Hindlimb muscle (tissue), 1 donor: ENCODE measurements at places on chromosomes 5 and 9.

GRCh38 chr5:115907177-115907576, 55.1 kb upstream of the LVRN start:
- DNase-seq, result no peak

- DNase-seq, result no peak
Measured at GRCh38 chr5:5721881-5722280, 299.4 kb downstream of the ICE1 start.

GRCh38 chr5:76016258-76016657, 66.9 kb upstream of the SV2C start:
- DNase-seq, result no peak

- no peak for DNase-seq
Measured at GRCh38 chr9:84708400-84708799, 38.9 kb downstream of the NTRK2 start.

GRCh38 chr5:134511796-134512660, 13.4 kb upstream of the JADE2 start:
- DNase-seq, result no peak

GRCh38 chr9:114169952-114170770, 14.8 kb downstream of the COL27A1 start:
- DNase-seq, result peak; percentile 81

DNA sequence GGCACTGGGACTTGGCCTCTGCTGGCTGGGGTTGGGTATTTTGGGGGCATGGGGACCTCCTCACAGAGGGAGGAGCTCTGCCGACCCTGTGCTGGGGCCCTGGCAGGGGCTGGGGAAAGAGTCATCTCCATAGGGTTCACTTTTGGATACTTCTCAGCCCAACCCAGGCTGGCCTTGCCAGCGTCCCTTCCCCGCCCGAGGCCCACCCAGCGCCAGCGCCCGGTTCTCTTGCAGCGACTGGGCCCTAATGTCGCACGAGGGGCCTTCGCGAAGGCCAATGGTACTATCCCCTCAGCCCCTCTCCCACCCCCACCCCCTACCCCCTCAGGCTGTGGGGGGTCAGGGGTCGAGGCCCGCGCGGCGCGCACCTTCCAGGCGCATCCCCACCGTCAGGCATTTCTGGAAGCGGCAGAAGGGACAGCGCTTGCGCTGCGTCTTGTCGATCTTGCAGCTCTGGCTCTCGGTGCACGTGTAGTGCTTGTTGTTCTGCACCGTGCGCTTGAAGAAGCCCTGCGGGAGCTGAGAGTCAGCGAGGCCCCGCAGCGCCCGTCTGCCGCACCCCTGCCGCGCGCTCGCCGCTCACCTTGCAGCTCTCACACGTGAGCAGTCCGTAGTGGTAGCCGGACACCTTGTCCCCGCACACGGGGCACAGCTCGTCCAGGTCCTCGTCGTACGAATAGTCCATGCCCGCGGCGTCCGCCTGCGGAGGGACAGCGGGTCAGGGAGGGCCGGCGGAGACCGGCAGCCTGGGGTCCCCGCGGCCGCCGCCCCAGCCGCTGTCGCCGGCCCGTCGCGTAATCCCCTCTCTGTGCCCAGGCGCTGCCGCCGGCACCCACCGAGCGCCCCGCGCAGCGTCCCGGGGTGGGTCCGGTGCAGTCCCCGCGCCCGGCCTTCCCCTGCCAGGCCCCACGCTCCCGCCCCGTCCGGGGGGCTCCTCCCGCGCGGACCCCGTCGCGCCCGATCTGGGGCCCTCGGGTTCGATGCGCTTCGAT, 4.2 kb downstream of the NR5A1 start:
- DNase-seq, result no peak

- DNase-seq, result no peak
Measured at GRCh38 chr9:85569988-85570387, 171.8 kb downstream of the AGTPBP1 start.

DNA sequence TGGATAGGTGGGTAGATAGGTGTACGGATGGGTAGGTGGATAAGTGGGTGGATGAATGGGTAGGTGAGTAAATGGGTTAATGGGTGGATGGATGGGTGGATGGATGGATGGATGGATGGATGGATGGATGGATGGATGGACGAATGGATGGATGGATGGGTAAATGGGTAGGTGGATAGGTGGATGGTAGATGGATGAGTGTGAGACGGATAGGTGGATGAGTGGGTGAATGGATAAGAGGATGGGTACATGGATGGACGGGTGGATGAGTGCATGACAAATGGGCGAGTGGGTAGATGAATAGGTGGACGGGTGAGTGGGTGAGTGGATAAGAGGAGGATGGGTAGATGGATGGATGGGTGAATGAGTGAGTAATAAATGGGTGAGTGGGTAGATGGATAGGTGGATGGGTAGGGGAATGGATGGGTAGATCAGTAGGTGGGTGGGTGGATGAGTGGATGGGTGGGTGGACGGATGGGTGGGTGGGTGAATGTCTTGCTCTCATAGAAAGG, 179.2 kb downstream of the FGF18 start:
- DNase-seq, result no peak

- no peak for DNase-seq
Measured at GRCh38 chr5:148511810-148512347, 128.1 kb downstream of the FBXO38 start.

DNA sequence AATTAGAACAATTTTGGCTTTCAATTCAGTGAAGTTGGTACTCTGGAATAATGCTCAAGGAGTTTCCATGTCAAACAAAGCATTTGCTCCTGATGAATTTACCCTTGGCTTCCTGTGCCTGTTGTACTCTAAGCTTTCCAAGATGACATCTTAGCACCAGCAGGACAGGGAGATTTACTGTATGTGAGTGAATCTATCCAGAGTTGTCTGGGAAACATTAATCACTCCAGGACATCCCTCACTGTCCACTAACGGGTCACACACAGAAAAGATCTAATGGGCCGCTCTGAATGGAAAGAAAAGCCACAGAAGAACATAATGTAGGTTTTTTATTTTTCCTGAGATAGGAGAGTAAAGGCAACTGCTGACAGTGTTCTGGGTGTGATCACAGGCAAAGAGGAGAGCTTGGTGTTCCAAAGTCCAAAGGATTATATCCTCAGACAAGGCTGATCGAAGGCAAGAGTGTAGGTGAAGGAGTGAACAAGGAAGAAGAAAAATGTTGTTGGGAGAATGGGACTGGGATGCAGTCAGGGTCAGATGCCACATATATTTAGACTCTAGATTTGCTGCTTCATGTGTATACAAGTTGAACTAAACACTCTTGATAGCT, 167.7 kb upstream of the RPS23 start:
- no peak for DNase-seq

DNA sequence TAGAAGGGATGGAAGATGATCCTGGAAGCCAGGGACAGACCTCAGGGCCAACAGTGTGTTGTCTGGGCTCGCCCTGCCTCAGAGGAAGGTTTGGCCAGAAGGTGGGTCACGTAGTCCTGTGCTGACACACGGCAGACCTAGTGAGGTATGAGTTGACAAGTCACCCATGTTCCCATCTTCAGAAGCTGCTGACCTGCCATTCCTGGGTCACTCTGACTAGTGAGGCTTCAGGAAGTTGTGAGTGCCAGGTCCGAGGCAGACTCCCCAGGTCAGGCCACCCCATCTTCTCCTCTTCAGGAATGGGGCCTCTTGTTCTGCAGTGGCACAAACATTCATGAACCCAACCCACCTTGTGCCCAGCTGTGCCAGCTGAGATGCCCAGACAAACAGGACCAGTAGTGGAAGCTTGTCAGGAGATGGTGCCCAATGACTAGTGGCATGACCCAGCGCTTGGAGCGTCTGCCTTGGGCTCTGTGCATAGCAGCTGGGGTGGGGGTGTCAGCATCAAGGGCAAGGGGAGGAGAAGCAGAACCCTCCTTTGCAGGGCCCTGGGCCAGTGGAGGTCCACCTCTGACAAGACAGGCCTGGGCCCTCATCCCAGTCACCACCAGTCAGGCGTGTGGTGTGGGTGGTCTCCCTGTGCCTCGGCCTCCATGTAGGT, 16.8 kb upstream of the ANGPTL2 start:
- DNase-seq, result no peak

GRCh38 chr5:132260714-132261551, 3.4 kb downstream of the PDLIM4 start:
- no peak for DNase-seq

DNA sequence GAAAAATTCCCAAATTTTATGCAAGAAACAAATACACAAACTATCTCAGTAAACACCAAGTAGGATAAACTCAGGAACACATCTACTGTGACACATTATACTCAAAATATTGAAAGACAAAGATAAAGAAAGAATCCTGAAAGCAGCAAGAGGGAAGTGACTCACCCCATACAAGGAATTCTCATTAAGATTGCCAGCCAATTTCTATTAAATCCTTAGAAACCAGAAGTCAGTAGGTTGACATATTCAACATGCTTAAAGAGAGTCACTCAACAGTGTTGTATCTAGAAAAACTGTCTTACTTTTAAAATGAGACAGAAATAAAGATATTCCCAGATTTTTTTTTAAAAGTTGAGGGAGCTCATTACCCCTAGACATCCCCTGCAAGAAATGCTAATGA, 15.5 kb downstream of the SPATA31E1 start:
- DNase-seq, result no peak

GRCh38 chr5:1317921-1318565, 23.2 kb upstream of the TERT start:
- DNase-seq, result no peak

DNA sequence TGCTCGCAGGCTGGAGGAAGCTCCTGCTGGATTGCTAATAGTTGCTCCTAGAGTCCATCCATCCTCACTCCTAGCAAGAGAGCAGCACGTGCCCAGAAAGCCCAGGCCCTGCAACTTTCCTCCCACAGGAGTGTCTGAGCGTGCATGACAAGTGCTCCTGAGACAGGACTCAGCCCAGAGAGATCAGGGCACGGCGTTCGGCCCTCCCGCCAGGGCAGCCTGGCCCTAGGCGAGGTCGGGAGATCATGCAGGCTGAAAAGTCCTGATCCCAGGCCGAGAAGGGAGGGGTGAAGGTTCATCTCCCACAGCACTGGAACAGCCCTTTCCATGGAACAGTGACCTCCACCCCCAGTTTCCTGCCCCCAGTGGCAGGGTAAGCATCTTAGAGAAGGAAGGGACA, 94.8 kb downstream of the ROR2 start:
- DNase-seq, result no peak

- no peak for DNase-seq
Measured at GRCh38 chr5:83256091-83256780, 178.9 kb downstream of the XRCC4 start.

DNA sequence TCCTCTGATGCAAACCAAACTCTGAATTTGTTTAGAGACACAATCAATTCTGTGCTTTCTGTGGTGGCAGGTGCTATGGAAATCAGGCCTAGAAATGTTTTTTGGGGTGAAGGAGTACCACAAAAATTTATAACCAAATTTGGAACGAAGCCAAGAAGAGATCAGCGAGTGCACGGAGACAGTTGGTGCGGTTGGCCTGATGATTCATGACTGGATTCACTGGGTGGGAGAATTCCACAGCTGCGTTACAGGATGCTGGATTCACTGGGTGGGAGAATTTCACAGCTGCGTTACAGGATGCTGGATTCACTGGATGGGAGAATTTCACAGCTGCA, 135.6 kb upstream of the IRX4 start:
- no peak for DNase-seq

DNA sequence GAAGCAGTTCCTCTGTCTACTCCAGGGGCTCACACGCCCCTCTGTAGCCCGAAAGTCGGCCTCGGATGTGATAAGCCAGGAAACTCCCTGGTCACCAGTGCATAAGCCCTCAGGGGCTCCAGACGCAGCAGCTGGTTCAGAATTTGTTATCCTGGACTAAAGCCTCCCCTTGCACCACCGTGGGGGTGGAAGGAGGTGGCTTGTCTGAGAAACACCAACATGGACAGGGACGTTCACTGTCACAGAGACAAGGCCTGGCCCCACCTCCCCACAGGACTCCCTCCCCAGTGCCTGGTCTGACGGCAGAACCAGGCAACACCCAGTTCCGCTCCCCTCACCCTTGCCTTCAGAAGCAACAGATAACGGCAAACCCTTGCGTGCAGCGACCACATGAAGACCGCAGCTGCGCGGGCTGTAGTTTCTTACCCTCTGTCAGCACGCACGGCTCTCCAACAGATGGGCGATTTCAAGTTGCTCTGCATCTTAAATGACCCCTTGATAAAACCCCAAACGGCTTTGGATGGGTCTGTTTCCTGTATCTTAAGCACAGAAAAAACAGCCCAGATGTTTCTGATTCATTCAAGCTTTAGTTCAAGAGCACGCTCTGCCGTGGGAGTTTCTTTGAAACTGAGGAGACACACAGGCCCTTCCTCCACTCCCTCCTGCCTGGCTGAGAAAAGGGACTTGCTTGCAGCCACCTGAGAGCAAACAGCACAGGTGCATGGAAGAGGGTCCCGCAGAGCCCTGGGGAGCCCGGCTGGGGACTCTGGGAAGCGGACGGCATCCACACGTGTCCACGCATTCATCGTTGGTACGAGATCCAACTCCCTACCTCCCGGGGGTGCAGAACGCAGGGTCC, 44.7 kb upstream of the NKD2 start:
- DNase-seq, result peak; percentile 65

DNA sequence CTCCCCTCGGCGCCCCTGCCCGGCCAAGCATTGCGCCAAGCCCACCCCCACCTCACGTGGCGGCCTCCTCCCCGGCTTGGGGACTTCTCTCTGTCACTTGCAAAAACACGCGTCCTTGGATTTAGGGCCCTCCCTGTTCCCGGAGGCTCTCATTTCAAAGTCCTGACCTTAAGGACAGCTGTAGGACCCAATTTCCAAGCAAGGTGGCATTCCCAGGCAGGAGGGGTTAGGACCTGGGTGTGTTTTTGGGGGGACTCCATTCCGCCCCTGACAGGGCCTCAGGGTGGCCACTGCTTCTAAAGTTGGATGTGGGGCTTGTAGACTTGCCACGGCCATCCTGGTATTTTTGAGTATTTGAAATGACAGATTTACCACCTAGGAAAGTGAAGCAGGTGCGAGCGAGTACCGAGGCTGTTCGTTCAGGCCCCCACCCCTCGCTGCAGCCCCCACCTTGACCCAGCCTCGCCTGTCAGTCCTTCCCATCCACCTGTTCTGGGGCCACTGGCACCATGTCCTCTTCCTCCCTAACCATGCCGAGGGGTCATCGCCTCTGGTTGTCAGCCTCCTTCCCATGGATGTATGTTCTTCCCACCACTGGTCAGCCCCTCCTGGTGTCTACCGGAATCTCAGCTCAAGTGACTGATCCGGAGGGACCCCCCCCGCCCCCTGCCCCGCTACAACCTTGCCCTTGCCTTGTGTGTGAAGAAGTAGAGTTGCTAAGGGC, 52.4 kb downstream of the MRPL36 start:
- no peak for DNase-seq

GRCh38 chr9:33988219-33988890, 60.3 kb downstream of the UBAP2 start:
- no peak for DNase-seq

GRCh38 chr5:10431415-10431814, 10.3 kb upstream of the ROPN1L start:
- no peak for DNase-seq

GRCh38 chr9:79671558-79671957, 99.8 kb downstream of the TLE4 start:
- DNase-seq, result no peak

- no peak for DNase-seq
Measured at GRCh38 chr9:135479469-135480052, at the start of gene PPP1R26. PPP1R26 (plus strand) TSS chr9:135479782; CDS start chr9:135484511, 4,729 bp downstream.

DNA sequence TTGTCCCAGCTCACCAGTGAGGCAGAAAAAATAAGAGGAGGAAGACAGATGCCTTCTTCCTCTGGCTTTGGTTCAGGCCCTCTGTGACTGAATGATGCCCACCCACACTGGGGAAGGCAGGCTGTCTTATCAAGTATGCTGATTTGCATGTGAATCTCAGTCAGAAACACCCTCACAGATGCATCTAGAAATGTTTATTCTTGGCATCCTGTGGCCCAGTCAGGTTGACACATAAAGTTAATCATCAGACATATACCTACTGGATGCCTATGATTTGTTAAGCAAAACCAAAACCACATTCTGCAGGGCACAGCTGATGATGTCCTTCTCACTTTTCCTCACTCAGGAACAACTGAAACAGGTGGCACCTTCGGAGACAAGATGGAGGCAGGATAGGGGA, 243.4 kb upstream of the KCNN2 start:
- no peak for DNase-seq
